Dorsolateral prefrontal cortex (tissue), 122 donors: ENCODE measurements at places on chromosomes 16 and 17.

- DNase-seq, result no peak
Measured at GRCh38 chr16:10575506-10576130, 4.8 kb downstream of the EMP2 start.

DNA sequence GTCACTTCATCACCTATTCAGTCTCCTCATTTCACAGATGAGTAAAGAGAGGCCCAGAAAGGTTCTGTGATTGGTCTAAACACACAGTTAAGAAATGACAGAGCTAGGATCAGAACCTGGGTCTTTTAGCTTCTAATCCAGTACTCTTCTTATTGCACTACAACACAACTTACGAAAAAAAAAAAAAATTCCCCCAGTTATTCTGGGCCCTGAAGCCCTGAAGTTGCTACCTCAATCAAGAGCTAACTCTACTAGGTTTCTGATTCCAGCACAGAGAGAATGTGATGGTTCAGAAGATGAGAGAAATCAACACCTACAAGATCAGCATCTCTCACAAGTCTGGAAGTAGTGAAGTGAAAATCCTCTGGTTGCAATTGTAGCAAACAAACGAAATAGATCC is 37.3 kb downstream of the GRB7 start:
- no peak for DNase-seq

GRCh38 chr17:32259586-32259985 is 6.0 kb upstream of the RHBDL3 start:
- peak; percentile 67 for DNase-seq

- no peak for DNase-seq
Measured at GRCh38 chr16:3729161-3730112, 12.1 kb upstream of the TRAP1 start.

GRCh38 chr17:72255481-72255880 is 134.7 kb downstream of the SOX9 start:
- DNase-seq, result no peak

DNA sequence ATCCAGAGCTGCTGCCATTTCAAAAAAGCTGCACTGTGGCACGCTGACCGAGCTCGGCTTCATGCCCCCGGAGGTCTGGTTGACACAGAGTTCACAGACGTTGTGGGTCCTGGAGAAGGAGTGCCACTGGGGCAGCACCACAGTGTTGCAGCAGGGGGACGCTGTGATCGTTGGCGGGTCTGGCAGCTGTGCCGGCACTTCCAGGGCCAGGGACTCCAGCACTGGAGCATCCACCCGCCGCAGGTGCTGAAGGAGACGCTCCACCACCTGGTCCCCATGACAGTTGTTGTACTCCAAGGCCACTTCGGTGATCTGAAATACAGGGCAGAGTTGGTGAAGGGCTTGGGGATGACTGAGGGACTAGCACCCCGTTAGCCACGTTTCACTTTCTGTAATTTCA is 23.5 kb downstream of the SNN start:
- DNase-seq, result no peak

DNA sequence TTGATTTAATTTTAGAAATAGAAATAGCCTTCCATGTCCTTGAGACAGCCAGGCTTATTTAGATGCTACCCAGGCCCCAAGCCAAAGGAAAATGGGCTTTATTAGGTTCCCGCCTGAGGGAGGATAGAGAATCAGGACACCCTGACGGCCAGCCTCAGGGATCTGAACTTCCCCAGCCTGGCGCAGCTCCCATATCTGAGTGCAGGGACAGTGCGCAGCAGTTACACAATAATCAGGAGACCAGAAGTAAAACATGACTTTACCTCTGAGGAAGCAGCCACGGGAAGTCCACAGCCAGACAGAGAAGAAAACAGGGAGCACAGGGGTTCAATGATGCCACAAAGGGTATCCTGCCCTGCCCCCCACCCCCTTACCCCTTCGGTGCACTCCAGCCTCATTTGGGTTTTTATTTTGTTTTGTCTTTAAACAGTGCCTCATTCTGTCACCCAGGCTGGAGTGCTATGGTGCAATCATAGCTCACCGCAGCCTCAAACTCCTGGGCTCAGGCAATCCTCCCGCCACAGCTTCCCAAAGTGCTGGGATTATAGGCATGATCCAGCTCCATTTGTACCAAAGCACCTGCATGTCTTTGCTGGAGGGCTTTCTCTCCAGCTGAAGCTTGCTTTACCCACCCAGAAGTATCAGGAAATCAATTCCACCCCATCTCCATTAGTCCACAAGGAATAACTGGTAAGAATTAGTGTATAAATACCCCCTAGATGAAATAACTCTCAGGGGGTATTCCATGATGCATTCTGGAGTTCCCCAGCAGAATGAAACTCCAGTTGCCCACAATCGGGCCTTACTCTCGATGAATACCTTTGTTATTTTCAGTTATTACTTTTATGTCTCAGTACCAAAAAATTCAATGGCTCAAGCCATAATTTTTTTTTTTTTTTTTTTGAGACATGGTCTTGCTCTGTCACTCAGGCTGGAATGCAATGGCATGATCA is 21.9 kb downstream of the ORC6 start:
- no peak for DNase-seq

DNA sequence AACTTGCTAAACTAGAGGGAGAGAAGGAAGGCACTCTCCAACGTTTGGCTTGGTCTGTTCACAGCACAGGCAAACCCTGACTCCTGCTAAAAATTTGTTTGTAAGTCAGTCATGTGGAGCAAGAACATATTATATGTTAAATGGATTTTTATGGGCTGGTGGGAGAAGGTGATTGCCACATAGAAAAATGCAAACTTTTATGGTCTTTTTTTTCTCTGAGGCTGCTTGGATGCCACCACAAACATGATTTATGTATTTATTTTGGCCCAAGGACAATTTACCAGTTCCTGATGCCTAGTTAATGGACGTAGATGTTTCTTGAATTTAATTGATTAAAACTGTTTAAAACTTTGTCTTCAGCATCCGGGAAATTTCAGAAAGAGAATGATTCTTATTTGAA is 274.2 kb upstream of the MYOCD start:
- no peak for DNase-seq

GRCh38 chr16:73506568-73507056 is 458.7 kb upstream of the ZFHX3 start:
- DNase-seq, result no peak

- no peak for DNase-seq
Measured at GRCh38 chr17:46895171-46895570, 27.8 kb upstream of the GOSR2 start.

DNA sequence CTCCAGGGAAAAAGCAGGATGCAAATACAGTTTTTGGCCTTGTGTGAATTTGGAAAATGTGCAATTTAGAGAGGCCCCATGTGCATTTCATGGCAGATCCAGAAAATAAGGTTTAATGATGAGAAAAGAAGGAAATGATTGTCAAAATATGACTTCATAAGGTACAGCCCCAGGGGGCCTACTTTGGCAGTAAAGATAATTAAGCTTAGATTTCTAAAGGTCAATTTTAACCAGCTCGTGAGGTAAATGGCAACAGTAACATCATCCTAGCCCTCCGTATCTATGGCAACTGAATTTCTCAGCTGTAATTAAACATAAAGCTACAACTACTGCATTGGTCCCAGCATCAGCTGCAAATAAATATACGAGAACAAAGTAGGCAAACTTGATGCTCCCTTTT is 30.0 kb upstream of the PRSS54 start:
- DNase-seq, result no peak

DNA sequence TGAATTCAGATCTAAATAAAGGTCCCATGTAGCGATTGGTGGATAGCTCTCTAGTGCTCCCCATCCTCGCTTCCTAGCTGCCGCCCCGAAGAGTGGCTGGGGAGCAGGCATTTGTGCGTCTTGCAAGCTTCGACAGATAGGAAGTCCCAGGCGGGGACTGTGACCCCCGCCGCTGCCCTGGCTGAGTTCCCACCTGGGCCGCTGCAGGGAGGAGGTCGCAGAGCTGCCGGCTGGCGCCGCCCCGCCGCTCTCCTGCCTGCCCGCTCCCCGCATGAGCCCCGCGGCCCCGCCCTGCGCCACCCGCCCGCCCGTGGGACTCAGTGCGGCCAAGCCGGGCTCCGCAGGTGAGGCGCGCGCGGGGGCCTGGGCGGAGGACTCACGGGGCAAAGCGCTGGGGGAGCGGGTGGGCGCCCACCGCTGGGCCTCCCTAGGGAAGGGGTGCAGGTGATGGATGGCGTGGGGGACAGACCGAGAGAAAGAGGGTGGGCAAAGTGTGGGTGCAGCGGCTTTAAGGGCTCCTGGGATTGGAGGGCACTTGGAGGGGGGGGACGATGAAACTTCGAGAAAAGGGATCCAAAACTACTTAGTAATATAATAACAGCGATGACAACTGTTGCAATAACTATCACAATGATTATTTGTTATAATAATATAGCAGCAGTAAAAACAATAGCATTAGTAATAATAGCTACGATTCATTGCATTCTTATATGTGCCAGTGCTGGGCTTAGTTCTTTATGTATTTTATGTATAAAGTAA is at the start of gene OTOA:
TSS of gene OTOA (plus strand) at position 80 of the 759 bp plus-strand sequence. CDS start 14,547 bp downstream, outside the sequence.
- peak; percentile 24 for DNase-seq

GRCh38 chr16:55641430-55642056 is 14.2 kb upstream of the SLC6A2 start:
- DNase-seq, result no peak

- no peak for DNase-seq
Measured at GRCh38 chr17:79473111-79473875, 137.6 kb downstream of the RBFOX3 start.

GRCh38 chr17:49431743-49432142 is 17.1 kb upstream of the PHB1 start:
- no peak for DNase-seq

DNA sequence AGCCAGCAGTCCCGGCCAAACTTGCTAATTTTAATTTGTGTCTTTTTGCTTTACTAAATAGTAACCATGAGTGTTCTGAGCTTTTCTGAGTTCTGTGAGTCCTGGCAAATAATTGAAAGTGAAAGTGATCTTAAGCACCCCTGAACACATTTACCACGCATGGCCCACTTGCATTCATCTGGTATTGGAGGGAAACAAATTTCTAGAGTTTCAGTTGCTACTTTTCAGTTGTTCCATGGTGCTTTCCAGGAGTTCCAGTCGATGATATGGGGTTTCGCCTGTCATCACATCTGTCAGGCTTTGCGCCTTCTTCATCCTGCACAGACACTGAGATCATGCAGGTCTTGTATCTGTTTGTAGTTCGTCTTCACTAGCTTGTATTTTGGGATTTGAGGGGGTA is 44.1 kb downstream of the CRLF3 start:
- no peak for DNase-seq

GRCh38 chr16:8960788-8961109 is 3.0 kb downstream of the USP7 start:
- no peak for DNase-seq

GRCh38 chr17:4100883-4101756 is 41.7 kb downstream of the ZZEF1 start:
- no peak for DNase-seq

DNA sequence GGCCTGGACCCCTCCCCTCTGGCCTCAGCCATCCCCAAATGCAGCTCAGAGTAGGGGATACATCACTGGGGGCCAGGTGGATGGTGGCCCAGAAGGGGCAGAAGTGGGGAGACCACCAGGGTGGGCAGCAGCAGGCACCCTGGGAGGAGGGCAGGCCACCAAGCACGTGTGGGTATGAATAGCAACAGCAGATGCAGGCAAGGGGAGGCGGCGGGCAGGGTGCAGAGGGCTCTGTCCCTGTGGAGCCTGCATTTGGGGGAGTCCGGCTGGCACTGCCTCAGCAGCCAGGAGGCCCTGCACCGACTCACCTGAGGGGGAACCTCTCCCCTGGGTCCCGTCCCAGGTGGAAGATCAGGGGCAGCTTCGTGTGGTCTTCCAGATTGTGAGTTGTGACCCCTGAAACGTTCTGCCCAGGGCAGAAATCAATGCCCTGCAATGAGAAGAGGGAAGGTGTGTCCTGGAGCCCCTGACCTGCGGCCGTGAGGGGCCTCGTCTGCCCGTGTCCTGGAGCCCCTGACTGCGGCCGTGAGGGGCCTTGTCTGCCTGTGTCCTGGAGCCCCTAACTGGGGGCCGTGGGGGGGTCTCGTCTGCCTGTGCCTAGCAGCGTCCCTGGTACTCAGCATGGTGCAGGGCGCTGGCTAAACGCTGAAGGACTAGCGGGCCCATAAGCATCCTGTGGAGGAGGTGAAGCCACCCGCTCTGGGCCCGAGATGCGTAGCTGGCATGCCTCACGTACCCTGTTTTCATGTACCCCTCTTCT is 10.7 kb upstream of the APRT start:
- no peak for DNase-seq

- no peak for DNase-seq
Measured at GRCh38 chr16:77972062-77972392, 50.3 kb upstream of the CLEC3A start.

- DNase-seq, result no peak
Measured at GRCh38 chr16:56688762-56689161, 6.5 kb downstream of the MT1X start.

DNA sequence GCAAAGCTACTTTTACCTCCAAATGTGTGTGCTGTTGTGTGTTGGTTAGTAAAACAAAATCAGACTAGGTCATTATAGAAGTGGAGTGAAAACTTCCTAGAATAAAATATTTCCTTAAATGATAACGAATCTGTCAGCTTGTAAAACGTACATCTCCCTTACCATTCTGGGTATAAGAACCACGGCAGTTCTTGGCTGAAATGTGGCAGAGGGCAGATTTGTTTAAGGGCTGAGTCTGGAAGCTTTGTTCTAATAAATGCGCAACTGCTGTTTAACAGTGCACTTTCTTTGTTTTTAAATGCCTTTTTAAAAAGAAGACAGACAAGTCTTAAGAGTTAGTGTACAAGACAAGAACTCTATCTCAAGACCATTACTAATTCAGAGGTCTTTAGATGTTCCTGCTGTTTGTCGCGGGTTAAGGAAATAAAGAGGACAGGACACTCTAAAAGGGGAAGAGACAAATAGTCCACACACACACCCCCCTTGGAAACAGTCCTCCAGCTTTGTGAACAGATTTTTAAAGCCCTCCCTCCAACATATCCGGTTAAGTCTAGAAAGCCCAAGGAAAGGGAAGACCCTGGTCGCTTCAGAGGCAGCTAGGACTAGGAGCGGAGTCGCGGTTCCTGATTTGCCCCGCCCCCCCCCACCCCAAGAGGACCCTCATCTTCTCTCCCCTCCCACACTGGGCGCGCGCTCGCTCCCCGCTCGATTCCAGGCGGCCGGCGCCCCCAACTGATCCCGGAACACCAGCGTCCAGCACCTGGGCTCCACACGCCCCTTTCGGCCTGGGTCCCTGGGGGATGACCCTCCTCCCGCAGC is 658 bp downstream of the SYNRG start:
- no peak for DNase-seq

GRCh38 chr16:69404275-69404805 is 18.5 kb upstream of the TERF2 start:
- no peak for DNase-seq
